ENCODE measurements at places on chromosomes 1 and 21.

DNA sequence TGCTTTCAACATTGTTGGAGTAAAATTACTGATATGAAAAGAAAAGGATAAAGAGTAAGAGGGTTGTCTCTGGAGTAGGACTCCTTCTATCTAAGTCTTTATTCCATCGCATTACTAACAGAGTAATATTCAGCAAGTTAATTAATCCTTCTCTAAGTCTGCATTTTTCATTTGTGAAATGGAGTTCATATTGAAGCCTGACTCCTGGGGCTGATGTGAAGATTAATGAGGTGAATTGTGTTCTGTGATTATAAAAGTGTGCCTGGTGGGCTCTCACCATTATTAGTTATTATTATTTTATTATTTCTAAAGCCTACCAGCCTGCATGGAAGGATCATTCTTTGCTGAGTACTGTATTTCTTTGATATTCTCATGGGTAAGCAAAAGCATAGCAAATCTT, 1096.7 kb downstream of the KCNT2 start:
- no peak for DNase-seq

DNA sequence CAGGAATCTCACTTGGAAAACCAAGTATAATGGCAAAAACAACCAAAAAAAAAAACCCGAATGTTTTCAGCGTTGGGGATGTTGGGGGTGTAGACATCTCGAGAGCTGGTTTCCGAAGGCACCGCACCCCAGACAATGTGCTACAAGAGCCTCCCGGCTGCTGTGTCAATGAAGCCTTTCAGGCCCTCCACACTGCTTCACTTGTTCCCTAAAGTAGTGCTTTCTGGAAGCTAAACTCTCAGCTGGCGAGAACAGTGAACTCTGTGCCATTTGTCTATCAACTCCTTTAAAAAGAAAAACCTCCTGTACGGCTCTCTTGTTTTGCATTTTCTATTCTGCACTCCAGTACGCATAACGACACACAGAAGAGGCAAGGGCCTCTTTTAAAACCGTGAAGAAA, 32.5 kb downstream of the PLEKHO1 start:
- no peak for DNase-seq

DNA sequence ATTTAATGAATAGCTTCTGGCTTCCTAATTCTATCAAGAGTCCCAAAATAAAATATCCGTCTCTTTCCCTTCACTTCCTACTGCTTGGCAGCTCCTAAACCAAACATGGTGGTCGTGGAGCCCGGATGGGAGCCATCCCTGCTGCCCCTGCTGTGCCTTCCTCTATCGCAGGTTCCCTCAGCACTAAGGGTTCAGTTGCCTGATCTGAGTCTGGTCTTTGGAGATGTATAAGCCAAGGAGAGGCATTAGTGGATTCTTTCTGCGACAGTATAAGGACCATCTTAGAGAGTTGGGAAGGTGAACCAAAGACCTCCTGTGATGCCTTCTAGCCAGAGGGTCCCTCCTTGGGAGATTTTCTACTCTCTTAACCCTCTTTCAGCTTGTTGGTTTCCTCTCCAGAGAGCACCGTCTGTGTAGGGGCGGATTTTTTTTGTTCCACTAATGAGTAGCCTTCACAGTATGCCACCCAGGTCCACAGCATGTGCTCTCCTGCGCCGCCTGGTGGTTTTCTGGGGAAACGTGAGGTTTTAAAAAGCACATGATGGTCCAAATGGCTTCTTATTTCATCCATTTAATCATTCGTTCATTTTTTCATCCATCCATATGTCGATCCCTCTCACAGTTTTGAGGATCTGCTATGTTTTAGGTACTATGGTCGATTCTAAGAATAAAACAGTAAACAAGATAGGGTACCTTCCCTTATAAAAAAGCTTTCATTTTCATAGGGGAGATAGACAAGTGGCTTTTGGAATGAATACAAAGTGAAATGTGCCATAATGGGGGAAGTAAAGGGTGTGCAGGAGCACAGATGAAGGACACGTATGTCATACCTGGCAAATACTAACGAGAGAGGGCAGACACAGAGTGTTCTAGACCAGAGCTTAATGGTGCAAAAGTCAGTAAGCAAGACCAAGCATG, 71.0 kb downstream of the NFASC start:
- no peak for DNase-seq

DNA sequence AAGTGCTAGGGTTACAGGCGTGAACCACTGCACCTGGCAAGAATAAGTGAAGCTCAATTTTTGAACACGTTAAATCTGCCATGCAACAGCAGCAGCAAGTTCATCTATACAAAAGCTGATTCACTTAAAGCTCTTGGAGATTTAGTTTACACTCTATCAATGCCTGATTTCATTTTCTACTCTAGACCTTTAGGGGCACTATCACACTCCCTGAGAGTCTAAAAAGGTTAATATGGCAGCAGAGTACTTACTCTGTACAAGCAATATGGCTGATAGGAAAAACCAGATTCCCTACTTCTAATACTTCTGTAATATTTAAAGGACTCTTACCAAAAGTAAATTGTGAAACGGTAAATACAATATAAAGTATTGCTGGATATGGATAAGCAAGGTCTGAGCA, 4.8 kb downstream of the RBM34 start:
- no peak for DNase-seq

DNA sequence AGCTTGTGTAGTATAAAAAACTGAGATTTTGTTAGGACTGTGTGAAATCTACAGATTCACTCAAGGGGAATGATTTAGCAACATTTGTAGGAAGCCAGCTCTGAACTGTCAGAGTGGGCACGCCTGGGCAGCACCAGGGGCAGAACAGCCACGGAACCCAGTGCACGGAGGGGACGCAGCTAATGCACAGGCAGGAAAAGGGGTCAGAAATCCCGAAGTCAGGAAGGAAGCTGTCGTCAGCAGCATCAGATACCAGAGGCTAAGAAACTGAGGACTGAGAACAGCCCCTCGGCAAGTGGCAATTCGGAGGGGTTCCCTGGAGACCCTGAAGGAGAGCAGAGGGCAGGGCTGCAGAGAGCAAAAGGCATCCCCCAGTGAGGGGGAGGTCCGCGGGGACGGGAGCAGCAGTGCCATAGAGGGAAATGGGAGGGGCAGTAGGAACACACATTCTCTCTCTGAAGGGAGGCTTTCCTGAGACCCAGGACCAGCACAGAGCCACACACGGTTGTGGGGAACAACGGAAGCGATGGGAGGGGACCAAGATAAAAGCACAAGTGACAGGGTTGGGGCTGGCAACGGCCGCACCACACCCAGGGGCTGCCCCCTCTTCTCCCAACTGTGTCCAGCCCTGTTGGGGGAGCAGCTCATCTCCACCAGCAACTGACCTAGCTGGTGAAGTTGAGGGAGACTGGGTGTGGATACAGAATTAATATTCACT, 12.7 kb downstream of the UBE2J2 start:
- no peak for DNase-seq

DNA sequence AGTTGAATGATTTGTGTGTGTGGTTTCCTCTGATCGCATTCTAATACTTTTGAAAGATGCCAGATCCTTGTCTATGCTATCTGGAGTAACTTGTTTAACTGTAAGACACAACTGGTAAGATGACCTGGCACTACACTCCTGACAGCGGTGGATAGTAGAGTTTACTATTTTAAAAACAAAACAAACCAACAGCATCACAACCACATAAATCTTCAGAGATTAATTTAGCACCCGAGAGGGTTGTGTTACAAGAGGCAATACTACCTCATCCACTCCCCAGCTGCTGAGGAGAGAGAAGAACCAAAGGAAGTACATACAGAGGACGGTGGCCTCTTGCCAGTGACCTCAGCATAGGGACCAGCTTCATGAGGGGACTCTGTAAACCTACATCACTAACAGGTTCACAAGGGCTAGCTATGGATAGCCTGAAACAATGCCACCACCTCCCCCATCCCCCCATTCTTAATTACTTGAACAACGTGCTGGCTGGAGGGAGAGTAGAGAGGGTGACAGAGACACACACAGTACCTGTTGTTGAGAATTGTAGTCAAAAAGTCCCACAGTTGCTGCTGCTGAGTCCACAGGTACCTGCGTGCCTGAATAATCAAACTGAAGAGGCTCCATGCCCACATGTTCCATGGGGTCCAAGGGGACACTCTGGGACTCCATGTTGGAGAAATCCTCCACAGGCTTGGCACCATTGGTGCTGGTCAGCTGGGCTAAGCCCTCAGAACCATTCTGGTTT, 73.5 kb downstream of the PUM1 start:
- DNase-seq = no peak

DNA sequence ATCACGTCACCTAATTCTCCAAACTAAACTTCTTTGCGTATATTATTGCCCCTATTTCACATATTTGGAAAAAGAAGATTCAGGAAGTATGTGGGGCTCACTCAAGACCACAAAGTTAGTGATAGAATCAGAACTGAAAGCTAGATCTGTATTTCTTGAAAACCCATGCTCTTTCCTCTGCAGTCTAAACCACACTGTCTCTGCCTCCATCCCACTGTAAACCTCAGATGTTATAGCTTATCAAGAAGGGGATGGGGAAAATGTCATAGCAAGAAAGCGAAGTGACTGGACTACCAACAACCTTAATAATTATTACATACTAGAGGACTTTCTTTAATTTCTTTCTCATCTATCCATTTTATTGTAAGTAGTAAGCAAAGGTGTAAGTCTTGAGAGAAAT, 257.7 kb upstream of the SGIP1 start:
- no peak for DNase-seq

DNA sequence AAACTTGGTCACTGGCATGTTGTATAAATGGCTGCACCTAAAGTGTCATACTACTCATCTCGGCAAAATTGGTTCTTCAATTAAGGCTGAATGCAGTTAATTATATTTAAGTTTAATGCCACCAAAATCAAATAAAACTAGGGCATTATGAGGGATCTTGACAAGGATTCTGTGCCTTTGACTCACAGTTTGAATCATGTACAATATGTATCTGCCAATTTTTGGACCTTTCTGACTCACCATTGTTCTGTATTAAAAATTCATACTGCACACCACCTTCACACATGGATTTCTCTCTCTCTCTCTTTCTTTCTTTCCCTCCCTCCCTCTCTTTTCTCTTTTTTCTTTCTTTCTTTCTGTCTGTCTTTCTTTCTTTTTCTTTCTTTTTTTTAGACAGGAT, 14.1 kb upstream of the STXBP3 start:
- DNase-seq = no peak

- DNase-seq = no peak
These were observed 21.3 kb downstream of the SH2D2A start for GRCh38 chr1:156795374-156795733.

DNA sequence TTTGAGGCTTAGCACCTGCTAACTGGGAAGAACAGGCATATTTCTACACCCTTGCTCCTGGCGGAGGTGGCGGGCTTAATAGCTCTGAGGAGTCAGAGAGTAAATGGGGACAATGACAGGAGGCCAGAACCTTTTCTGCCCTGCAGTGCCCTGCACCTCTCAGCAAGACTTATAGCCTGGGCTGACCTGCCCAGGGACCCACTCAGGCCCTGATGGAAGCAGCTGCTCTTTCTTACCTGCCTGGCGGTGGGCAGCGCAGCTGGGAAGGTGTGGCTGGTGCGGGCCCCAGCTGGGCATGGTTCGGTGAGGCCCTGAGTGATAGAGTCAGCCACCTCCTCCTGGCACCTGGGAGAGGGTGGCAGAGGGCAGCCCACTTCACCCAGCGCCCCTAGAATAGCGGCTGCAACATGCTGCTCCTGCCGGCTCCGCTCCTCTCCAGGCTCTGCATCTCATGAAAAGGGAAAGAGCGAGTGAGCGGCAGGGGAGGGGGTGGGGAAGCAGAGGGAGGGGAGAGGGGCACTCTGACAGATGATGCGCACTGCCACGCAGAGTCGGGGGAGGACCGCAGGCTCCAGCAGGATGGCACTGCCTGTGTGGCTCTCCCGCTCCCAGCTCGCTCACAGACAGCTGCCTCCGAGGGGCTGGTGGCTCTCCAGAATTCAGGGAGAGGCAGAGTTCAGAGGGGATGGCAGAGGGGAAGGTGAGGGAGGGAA, at the start of gene RGS8:
Gene RGS8 (minus strand): TSS at position 472 of the 713 bp plus-strand sequence. CDS start 14,938 bp downstream, outside the sequence.
- DNase-seq = no peak

Measured in activated CD8-positive, alpha-beta memory T cell treated with anti-CD3 and anti-CD28 coated beads for 1 hour (primary cell).